HCT116 (cell line): ENCODE measurements at places on chromosomes 2 and 18. TPM values are rescaled to one million over a fixed set of nuclear protein-coding genes. Genes with fewer than 3 reads are reported as not detected.

- DNase-seq, result no peak
Measured at GRCh38 chr2:235328991-235329390, 164.9 kb upstream of the AGAP1 start.

GRCh38 chr2:205462681-205463345 lies 219.5 kb upstream of the NRP2 start:
- no peak for DNase-seq

SNTG2 gene
- total RNA-seq, result not detected

- no peak for DNase-seq
Measured at GRCh38 chr2:61172671-61173070, 10.7 kb downstream of the C2orf74 start.

DNA sequence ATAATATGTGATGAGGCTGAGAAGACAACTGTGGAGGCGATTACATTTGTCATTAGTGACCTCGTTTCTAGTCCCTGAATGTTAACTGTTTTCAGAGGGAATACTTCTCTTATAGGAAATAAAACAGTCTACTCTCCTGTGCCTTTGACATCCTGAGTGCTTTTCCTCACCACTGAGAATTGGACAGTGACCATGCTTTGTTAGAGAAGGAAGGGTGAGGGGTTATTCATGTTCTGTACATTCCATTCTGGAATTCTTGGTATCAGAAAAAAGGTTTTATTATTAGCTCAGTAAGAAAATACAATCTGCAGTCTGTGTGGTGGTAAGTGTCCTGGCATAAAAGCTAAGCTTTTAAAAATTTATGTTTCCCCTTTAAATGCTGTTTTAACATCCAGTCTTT lies 58.8 kb downstream of the PARD3B start:
- DNase-seq, result no peak

DNA sequence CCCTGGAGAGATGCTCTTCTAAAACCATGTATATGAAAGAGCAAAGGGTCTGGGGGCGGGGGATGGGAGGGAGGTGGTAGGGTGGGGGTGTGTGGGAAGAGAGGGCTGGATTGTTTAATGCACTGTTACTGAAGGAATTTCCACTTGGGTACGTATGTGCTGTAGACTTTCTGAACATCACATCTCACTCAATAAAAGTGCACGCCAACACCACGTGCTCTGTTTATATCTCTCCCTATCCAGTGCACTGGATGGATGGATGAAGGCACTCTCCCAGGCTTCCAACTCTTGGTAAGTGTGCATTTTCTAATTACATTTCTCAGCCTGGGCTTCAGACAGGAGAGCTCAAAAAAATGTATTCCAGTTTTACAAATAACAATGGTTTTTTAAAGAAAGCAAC lies 184.3 kb upstream of the SIX2 start:
- no peak for DNase-seq

- no peak for DNase-seq
Measured at GRCh38 chr18:41395695-41396094, 559.3 kb upstream of the PIK3C3 start.

DNA sequence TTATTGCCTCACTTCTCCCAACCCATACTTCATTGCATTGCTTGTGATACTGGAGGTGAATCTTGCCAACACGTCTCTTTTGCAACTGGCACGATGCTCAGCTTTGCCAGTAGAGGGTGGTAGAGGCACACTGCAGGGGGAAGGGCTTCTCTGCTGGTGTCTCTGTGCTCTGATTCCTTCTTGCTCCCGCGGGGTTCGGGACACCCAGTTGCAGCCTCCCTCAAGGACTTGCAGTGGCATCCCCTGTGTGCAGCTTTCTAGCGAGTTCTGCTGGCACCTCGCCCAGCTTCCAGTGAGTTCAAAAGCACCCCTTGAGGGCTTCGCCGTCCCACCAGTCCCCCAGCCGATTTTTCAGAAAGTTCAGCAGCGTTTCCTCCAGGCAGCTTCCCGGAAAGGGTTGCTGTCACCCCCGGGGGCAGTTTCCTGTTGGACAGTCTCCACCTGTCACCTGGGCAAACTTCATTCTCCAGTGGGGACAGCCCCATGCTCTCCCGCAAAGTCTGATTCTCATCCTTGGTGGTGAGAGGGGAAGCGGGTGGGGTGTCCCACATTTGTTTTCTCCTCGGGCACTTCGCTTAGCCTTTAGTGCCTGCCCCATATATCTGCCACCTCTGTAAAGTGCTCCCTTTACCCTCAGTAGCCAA lies 35.4 kb upstream of the EN1 start:
- peak; percentile 57 for DNase-seq

DNA sequence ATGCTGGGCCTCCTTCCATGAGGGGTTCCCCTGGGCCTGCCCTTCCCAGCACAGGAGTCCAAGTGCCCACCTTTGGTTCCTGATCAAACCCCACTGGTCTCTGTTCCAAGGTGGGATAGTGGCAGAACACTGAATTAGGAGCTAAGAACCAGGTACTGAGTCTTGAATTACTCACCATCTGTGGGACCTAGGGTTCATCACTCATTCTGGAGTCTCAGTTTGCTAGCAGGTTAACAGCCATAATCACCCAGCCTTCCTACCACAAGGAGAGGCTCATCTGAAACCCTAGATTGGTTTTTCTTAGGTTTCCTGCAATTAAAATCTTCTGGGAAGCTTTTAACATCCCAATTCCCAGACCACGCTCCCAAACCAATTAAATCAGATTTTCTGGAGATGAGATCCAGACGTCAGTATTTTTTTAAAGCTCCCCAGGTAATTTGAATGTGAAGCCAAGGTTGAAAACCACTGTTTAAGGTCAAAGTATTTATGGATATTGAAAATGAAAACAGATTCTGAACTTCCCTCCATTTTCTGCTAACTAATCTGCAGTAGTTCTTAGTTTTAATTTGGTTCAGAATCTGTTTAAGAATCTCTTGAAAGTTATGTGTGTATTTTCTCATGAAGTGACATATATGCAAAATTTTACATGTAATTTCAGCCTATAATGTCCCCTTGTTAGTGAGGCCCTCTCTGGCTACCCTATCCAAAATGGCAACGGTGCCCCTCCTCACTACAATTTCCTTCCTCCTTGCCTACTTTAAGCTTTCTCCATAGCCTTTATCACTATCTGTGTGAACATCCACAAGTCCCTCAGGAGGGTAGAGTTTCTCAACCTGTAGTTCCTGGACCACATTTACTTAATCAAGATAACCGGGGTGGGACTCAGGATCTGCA lies 166.5 kb upstream of the CXCR4 start:
- no peak for DNase-seq

DNA sequence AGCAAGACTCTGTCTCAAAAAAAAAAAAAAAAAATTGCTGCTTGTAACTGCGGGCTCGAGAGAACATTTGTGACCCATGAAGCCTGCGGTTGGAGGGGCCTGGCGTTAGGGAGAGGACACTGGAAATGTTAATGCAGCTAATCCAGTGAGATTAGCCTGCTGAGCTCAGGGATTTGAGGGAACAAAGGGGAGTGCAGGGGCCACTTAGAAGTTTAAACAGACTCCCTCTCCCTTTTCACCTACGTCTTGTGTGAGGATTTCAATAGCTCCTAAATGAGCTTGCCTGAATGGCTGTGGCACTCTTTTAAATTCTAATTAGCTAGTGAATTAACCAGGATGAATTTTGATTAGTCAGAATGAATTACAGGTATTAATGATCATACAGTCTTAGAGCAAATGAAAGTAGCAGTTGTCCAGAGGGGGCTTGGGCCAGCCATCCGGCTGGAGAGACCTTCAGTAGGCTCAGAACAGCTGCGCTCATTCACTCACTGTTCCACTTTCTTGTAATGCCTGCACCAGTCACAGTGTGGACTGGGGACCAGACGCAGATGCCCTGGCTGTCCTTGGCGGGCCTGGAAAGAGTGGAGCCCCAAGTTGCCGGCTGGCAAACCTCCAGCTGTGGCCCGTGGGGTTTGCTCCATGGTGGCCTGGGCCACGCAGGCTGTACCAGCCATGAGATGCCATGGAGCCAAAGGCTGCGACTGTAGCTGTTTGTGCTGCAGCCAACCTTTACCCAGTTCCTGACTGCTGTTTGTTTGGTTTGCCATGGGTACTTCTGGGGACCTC lies 20.8 kb downstream of the LDLRAD4 start:
- no peak for DNase-seq

- DNase-seq, result no peak
Measured at GRCh38 chr2:122445003-122445402, 689.6 kb downstream of the TSN start.

GKN1 gene
- not detected for total RNA-seq

- DNase-seq, result no peak
Measured at GRCh38 chr18:44997174-44997573, 316.5 kb downstream of the SETBP1 start.

DNA sequence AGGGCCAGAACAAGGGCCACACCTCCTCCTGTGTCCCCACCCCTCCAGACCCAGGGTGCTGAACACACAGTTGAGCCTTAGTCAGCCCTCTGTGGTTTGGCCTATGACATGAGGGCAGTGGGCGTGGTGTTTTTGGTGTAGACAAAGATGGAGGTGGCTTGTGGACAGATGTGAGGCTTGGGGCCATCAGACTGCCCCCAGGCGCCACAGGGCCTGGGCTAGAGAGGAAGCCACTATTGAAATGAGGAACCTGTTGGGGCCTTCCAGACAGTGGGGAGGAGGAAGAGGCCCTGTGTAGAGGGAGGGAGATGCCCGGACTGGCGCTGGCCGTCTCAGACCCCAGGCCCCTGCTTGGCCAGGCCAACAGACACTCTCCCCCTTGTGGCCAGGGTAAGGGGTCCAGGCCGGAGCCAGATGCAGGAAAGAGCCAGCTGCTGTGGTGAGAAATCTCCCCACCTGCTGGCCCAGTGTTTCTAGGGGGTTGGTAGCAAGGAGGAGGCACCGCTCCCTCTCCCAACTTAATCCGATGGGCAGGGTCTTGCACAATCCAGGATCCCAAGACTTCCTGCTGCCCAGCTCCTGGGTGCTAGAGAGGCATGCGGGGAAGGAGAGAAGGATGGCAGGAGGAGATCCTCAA lies 53.8 kb downstream of the SMAD7 start:
- no peak for DNase-seq

MARCO gene
- total RNA-seq, result 0.54 TPM

- DNase-seq, result no peak
Measured at GRCh38 chr2:159737292-159737916, 25.1 kb downstream of the MARCHF7 start.
